Endothelial cell (in vitro differentiated cells): ENCODE measurements at places on chromosomes 11 and 22. TPM values are rescaled to one million over a fixed set of nuclear protein-coding genes. Genes with fewer than 3 reads are reported as not detected.

GRCh38 chr22:43343670-43344519 lies 723 bp upstream of the SCUBE1 start:
- DNase-seq = peak; percentile 28

- DNase-seq = no peak
Observed at GRCh38 chr22:19068784-19069271, 53.4 kb downstream of the DGCR2 start.

DNA sequence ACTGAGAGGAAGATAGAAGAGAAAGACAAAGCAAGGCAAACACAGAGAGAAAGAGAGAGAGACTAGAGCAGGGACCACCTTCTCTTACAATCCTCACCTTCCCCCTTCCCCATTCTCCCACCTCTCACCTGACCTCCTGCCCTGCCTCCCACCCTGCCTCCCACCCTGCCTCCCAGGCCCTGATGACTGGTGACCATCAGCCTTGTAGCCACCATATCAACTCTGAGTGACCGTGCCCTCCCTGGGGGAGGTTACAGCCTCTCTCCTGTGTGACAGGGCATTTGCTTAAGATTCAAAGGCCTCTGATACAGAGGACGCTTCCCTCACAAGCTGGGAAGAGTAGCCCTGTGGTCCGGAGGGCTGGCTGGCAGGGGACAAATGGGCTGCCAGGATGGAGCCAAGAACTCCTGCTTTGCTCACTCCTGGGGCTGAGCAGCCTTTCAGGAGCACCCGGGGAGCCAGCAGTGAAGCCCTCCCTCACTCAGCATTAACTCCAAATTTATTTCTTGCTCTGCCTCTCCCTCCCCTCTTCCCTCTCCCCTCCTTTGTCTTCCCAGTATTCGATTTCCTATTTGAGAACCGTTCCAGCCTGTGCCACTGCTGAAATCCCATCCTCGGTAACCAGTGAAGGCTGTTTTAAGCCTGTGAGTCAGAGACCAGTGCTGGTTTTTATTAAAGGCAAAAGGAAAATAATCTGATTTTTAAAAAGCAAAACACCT lies 125.2 kb upstream of the SYT13 start:
- DNase-seq = no peak

- DNase-seq = no peak
Observed at GRCh38 chr11:26537341-26537740, 34.7 kb downstream of the MUC15 start.

Gene PARVG
- 0.90 TPM for total RNA-seq

Gene OR4C45
- not detected for total RNA-seq

Gene APOL3
- total RNA-seq = 1.2 TPM

Gene PYGM
- 0.26 TPM for total RNA-seq

Gene MYOD1
- not detected for total RNA-seq
